ENCODE measurements at places on chromosomes 3 and 15. TPM values are rescaled to one million over a fixed set of nuclear protein-coding genes. Genes with fewer than 3 reads are reported as not detected.
A peak's percentile ranks its signal among the peaks of the same experiment; 100 is the strongest.

- H3K4me3 ChIP-seq: peak overlapping the region; percentile 45
- no peak overlapping the region for H3K27ac ChIP-seq
- no peak for DNase-seq
- H3K4me1 ChIP-seq: peaks cover 21% of the 10 kb centered on the region
These were observed 844.9 kb upstream of the ALCAM start for GRCh38 chr3:104521606-104522336.

DNA sequence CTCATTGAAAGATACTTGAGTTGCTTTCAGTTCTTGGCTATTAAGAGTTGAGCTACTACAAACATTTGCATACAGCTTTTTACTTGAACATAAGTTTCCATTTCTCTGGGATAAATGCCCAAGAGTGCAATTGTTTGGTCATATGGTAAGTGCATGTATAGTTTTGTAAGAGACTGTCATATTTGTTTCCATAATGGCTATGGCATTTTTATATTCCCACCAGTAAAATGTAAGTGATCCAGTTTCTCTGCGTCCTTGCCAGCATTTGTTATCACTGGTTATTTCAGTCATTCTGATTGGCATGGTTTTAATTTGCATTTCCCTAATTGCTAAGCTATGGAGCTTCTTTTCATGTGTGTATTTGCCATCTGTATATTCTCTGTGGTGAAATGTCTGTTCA, 22.5 kb downstream of the C3orf80 start:
- 0 out of 2 replicates have a peak, but pooled peaks cover 5% of the 10 kb centered on the region for H3K36me3 ChIP-seq
- DNase-seq: no peak
- H3K4me3 ChIP-seq: no peak overlapping the region
- no peaks in the 10 kb centered on the region for H3K4me1 ChIP-seq

DNA sequence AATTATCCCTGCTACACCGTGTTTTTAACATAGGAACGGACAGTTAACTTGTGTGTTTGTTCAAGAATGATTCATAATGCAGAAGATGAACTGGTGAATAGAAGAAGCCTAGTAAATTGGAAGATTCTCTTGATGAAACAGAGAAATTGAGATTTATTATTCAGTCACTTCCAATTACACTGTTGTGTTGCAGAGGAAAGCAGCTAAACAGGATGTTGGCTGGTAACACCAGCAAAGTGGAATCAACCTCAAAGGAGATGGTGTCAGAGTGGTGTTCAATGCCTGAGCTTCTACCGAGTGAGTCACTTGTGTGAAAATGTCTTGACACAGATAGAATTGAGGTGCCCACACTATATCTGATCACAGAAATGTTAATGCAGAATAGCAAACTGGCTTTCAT, 399.6 kb downstream of the LPP start:
- peaks cover 8% of the 10 kb centered on the region for H3K4me1 ChIP-seq
- no peak overlapping the region for H3K27ac ChIP-seq
- H3K4me3 ChIP-seq: no peak overlapping the region
- no peak for DNase-seq

ATP8B4 gene
- 0.20 TPM for total RNA-seq

HDC gene
- total RNA-seq: not detected

TNNC1 gene
- total RNA-seq: 0.36 TPM

C3orf49 gene
- total RNA-seq: not detected

EXD1 gene
- total RNA-seq: not detected

Data from HFFc6 (cell line).